ENCODE measurements at places on chromosomes 11 and 22. TPM values are rescaled to one million over a fixed set of nuclear protein-coding genes. Genes with fewer than 3 reads are reported as not detected.

The BLID gene
- total RNA-seq = not detected

DNA sequence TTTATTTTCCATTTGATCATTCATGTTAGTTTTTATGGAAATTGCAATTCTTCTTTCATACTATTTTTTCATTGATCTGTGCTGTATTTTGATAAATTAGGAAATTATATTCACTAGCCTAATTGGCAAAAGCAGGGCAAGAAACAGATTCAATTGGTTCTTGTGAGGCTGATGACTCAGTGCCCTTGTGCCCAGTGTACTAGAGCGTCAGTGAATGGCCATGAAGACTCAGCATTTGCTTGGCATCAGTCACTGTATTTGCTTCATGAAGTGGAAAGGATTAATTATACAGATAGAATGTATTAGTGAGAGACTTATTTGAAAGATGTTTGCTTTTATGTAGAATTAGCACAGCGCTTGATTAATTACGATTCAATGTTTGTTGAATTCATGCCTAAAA is 31.8 kb downstream of the MRGPRX1 start:
- H3K27me3 ChIP-seq = no peaks in the 10 kb centered on the region
- no peak overlapping the region for H3K27ac ChIP-seq

- H3K4me1 ChIP-seq = no peaks in the 10 kb centered on the region
- DNase-seq = no peak
- H3K4me3 ChIP-seq = no peak overlapping the region
- no peaks in the 10 kb centered on the region for H3K27me3 ChIP-seq
Observed at GRCh38 chr11:8368194-8368593, 104.5 kb upstream of the LMO1 start.

GRCh38 chr11:93840180-93840579 is 10.2 kb downstream of the VSTM5 start:
- H3K27me3 ChIP-seq = no peaks in the 10 kb centered on the region
- H3K4me3 ChIP-seq = no peak overlapping the region
- no peak overlapping the region for H3K27ac ChIP-seq
- no peaks in the 10 kb centered on the region for H3K4me1 ChIP-seq
- no peaks in the 10 kb centered on the region for H3K36me3 ChIP-seq

DNA sequence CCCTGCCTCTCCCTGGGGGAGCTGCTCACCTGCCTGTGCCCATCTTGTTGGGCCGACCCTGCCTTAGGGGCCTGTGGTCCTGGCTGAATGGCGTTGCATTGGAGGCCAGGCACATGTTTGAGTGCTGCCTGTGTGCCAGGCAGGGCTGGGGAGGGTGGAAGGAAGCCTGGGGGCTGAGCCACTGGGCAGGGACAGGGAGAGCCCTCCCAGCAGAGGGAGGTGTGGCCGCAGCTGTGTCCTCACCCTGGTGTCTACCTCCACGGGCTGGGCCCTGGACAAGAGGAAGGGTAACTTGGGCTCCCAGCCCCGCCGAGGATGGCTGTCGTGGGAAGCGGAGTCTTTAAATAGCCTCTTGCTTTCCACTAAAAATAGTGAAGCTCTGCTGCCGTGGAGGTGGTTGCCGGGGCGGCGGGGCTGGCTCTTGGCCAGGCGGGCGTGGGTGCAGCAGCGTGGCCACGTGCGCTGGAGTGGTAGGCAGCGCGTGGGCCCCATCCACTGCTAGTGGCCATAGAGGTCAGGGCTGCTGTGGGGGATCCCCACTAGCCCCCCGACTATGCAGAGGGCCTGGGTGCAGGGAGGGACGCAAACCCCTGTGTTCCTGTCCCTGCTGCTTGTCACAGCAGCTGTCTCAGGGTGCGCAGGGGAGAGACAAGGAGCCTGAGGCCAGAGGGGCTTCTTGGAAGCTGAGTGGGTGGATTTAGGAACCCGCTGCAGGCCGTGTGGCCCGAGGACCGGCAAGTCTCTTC is 6.2 kb downstream of the ZDHHC8 start:
- no peaks in the 10 kb centered on the region for H3K27me3 ChIP-seq
- no peak overlapping the region for H3K4me3 ChIP-seq
- peak overlapping the region; percentile 59 for H3K27ac ChIP-seq
- no peak for DNase-seq

GRCh38 chr22:24686280-24686679 is 83.3 kb downstream of the GGT1 start:
- H3K4me1 ChIP-seq = no peaks in the 10 kb centered on the region
- peaks cover 2% of the 10 kb centered on the region for H3K27me3 ChIP-seq
- H3K4me3 ChIP-seq = no peak overlapping the region
- no peak for DNase-seq
- no peaks in the 10 kb centered on the region for H3K36me3 ChIP-seq
